ENCODE measurements at places on chromosomes 11 and 22. TPM values are rescaled to one million over a fixed set of nuclear protein-coding genes. Genes with fewer than 3 reads are reported as not detected.

Gene MS4A6A
- not detected for total RNA-seq

Gene PYGM
- total RNA-seq = 23.5 TPM

Gene SLC16A8
- total RNA-seq = 0.56 TPM

Gene SEC14L2
- total RNA-seq = 12.2 TPM

Gene MAJIN
- total RNA-seq = not detected

Gene TNNI2
- total RNA-seq = 432 TPM

Gene UBQLN3
- 0.16 TPM for total RNA-seq

Gene POTEH
- not detected for total RNA-seq

Gene SCARF2
- 4.8 TPM for total RNA-seq

Gene GLYAT
- total RNA-seq = not detected

Gene C2CD2L
- 19.7 TPM for total RNA-seq

Gene ZC3H7B
- 49.7 TPM for total RNA-seq

Gene GGT1
- total RNA-seq = 2.4 TPM

Gene MMP10
- not detected for total RNA-seq

Gene E2F8
- total RNA-seq = 7.1 TPM

DNA sequence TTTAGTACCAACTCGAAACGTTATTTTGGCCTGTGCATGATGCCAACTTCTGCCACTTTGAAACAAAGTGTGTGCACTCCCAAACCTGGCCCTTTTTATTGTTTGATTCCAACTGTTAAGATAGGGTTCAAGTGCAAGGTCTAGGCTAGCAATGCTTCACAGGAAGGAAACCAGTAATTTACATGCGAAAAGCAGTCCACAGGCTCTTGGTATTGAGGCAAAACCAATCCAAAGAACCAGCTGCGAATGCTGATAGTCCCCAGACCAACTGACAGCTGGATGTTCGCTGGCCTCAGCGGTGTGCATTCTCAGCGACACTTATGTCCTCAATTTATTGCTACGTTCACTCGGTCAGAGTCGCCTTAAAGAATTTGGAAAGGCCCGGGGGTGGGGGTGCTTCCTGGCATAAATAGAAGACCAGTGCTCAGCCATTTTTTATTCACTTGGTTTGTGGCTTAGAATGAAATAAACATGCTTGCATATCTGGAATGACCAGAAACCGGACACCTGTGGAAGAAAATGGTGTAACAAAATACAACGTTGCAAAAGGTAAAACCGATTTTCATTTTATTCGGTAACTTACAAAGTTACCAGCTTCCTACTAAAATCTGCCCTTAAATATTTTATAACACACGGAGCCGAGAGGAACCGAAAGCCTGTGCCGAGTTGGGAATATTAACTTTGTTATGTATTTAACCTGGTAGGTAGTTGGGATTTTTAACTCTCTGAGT, 1.6 kb downstream of the CPT1A start:
- peak; percentile 29 for DNase-seq

- no peak for DNase-seq
Measured at GRCh38 chr11:16795146-16795545, 56.7 kb downstream of the C11orf58 start.

DNA sequence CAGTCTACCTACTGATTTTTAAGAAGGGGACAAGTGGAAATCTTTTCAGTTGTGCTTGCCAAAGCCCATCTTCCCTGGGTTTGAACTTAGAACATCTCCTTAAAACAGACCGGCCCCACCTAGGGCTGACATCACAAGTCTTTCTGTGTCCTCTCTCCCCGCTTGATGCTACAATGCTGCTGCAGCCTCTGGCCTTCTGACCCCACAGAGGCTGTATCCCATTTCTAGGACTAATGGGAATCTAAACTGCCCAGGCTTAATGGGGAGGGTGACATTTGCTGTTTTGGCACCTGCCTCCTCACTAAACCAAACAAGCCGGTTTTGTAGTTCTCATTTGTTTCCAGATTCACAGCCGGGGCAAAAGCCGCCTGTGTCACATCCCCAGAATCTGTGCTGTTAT, 121.3 kb upstream of the CADM1 start:
- no peak for DNase-seq

DNA sequence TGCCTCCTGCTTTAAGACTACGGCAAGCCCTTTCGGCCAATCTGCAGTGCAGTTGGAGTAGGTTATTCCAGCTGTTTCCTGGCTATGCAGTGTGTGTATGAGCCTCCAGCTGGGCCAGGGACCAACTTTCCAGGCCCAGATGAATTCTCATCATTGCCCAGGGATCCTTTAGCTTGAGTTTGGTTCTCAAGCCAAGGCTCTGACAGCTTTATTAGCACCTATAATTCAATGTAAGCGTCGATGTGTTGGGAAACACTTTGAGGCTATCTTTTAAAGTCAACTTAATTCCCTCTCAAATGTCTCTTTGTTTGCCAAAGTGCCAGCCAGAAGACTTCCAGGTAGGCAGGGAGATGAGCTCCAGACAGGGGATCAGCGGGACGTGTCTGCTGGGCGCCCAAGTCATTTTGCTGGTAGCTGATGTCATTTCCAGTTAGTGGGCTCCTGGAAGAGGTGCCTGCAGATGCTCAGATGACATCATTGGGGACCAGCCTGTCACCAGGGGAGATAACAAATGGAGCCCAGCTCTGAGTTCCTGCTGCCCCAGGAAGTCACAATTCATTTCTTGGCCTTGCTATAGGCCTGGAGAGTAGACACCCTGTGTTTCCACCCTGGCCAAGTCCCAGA, 520.4 kb downstream of the SOX6 start:
- DNase-seq = no peak

DNA sequence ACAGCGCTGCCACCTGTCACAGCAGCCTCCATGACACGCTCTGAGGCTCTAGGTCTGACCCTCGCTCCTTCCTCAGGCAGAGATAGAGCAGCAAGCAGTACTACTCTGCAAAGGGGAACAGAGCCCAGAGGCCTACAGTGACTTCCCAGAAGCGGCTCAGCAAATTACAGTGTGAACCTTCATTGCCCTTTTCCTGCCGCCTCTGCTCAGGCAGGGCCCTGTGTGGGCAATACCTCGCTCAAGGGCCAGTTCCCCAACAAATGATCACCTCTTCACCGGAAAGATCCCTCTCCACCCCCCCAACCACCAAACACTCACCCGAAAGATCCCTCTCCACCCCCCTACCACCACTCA, 12.3 kb downstream of the KIAA0930 start:
- no peak for DNase-seq

- no peak for DNase-seq
Measured at GRCh38 chr11:79055856-79056631, 384.8 kb downstream of the TENM4 start.

DNA sequence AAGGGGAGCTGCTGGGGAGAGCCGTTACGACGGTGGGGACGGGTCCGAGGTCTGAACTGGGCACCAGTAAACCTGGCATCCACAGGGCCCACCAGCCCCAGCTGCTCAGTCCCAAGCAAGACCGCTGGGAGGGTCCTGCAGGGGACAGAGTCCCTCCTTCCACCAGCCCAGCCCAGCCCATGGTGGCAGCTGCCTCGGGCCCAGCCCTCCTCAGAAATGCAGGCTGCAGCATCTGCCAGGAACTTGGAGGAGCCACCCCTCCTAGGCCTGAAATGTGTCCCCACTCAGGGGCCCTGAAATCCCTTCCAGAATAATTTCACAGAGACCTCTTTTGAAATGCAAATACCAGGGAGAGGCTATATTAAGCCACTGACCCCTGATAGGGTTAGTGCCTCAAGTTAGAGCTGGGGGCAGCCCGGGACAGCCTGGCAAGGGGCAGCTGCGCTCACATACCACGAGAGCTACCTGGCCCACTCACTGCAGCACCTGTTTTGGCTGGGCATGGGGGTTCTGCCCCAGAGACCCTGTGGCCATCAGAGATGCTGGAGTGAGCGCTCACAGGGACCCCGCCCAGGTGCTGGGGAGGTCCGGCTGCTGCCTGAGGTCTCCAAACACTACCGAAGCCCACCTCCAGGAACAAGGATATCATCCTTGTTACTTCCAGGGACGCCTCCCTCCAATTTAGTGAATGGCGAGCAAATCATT, 53.1 kb downstream of the CELSR1 start:
- DNase-seq = peak; percentile 79

DNA sequence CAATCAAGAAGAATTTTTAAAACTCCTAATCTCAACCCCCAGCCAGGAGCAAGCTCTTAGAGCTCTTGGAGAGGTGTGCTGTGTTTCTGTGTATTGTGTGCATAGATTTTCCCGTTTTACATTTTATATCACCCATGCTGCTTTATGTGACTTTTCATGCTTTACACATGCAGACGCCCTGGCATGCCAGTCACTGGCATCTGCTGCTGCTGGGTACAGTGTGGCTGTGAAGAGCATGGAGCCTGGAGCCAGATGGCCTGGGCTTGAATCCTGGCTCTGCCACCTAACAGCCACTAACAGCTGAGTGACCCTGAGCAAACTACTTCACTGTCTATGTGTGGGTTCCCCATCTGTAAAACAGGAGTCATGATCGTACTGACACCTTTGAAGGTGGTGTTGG, 23.1 kb downstream of the POLR3H start:
- peak; percentile 56 for DNase-seq

- DNase-seq = no peak
Measured at GRCh38 chr11:79508461-79508860, 67.6 kb upstream of the TENM4 start.

- no peak for DNase-seq
Measured at GRCh38 chr11:94558468-94558867, 8.7 kb upstream of the PIWIL4 start.

DNA sequence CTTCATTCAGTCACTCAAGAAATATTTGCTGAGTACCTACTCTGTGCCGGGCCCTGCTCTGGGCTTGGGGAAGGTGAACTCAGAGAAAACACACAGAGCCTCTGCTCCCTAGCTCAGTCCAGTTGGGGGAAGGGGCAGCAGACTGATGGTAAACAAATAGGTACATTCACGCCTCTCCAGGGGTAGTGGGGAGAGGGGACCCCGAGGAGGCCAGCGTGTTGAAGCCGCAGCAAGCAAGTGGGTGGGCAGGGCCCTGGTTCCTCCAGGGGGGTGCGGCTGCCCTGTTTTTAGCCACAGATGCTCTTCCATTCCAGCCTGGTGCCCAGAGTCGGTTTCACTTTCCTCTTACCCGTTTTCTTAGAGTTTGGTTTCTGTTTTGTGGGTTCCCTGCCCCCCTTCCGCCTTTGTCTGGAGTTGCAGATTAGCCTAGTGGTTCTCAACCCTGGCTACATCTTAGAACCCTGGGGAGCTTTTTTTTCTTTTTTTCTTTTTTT, 8.7 kb downstream of the DRAP1 start:
- DNase-seq = no peak

- DNase-seq = no peak
Measured at GRCh38 chr22:39350757-39351688, 1.2 kb downstream of the SYNGR1 start.

- no peak for DNase-seq
Measured at GRCh38 chr11:70206982-70207376, 3.9 kb downstream of the FADD start.

DNA sequence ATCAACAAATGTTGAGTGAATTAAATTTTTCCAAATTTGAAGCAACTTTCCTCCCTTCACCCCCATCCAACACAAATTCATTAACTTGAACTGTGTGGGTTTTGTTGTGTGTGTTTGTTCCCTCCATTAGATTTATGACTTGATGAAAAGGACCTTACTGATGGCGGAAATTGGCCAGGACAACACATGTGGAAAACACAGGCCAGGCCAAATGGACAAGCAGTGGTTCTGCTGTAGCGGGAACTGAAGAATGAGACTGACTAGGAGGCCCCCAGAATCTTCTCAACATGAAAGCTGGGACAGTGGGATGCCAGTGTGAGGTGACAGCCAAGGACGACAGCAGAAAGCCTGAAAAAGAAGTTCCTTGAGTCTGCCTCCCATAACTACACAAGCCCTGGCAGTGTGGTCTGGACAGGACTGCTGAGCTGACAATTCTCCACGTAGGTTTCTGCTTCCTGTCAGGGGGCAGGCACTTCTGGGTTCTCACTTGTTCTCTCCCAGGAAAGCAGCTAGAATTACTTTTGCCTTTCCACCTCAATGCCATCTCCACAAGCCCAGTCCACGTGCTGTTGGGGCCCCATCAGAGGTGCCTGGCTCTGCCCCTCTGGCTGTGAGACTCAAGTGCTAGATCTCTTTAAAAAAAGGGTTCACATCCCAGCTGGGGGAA, 94.3 kb downstream of the ETS1 start:
- DNase-seq = no peak

- no peak for DNase-seq
Measured at GRCh38 chr11:91067666-91068065, 844.8 kb upstream of the CHORDC1 start.

DNA sequence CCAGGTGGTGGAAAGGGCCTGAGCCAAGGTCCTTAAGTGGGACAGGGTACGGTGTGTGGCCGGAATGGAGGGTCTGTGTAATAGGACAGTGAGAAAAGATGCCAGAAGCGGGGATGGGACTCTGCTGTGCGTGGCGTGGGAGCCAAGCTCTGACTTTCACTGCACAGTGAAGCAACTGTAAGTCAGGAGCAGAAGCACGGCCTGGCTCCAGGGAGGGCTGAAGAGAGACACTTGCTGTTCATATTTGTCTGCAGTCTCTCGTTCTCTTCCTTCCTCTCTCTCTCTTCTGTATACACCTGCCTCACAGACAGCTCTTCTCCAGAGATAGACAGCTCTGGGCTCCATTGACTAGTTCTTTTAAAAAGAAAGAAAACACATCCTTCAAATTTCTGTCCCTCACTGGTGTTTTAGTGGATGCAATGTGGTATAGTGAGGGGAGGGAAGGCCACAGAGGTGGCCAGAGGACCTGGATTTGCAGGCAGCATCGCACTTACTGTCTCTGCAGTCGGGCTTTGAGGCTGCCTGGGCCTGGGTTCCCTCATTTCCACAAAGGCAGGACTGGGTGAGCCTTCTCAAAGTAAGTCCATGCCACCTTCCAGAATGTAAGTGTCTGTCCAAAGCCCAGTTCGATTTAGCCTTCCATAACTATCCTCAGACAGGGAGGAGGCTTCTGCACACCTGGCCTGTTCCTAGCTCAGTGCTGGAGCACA, 2.1 kb downstream of the IL17RA start:
- no peak for DNase-seq

GRCh38 chr11:44861849-44862557, 88.7 kb downstream of the TP53I11 start:
- DNase-seq = peak; percentile 100

DNA sequence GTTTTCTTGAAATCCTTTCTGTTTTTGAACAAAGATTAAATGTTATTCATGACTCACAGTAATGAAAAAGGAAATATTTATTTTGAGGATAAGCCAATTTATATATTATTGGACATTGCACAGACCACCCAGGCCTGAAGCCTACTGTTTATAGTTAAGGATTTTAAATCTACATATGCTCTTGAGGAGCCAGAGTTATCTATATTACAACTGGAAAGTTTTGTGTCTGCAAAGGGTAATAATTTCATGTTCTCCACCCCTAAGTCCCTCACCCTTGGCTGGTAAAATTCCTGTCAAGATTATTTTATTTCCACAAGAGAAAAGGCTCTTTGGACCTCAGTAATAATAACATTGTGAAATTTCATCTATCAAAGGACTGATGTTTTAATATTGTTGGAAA, 228.2 kb downstream of the TMEM135 start:
- DNase-seq = no peak
